ENCODE measurements at places on chromosomes 1 and 21.

DNA sequence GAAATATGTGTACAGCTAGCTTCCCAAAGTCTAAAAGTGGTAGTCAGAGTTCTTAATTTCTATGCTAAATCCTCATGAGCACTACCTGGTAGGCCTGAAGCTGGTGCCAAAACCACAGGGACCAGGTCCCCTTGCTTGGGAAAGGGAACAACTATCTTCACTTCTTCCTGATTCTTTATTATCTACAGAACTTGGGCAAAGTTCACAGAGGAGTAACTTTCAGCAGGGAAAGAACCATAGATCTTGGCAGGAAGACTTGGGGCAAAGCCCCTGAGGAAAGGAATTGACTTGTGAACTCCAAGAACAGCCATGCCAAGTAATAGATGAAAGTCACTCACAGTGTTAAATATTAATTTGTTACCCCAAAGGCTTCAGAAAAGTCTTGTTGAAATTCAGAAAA, 193.0 kb downstream of the ZC3H11B start:
- DNase-seq = no peak

DNA sequence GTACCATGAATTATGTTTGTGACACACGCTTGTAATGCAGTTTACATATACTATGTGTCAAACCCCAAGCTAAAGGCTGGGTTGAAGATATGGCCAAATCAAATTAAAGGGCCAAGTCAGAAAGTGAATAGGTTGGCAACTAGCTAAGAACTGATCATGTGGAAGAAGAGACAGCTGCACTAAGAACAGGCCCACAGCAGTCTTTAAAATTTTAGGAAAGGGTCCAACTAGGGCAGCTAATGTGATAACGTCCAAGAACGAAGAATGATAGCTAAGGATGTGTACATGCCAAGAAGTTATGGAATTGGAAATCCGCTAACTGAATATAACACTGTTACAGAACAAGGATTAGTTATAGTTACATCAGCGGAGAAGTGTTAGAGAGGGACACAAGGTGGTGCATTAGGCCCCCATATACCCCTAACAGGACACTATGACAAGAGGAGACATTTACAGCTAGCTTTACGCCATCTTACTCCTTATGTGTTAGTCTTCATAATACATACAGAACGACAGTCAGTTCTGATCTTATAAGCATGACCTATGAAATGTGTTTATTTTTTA, 6.5 kb upstream of the RNF2 start:
- no peak for DNase-seq

DNA sequence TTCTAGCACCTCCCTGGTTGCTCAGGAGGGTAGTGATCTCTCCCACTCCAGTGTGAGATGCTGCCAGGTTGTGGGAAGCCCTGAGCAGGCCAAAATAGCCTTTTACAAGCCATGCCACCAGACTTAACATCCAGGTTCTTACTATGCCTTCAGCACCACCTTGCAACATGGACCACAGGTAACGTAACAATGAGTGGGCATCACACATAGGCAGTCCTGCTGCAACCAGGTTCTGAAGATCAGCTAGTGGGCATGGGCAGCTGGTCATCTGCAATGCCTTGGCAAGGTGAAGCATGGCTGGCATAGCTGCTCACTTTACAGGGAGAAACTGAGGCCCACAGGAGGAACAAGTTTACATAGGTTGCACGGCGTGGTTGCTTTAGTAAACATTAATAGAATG, 40.7 kb downstream of the DHCR24 start:
- DNase-seq = no peak

GRCh38 chr1:27878787-27879335, 6.5 kb downstream of the THEMIS2 start:
- DNase-seq = no peak

DNA sequence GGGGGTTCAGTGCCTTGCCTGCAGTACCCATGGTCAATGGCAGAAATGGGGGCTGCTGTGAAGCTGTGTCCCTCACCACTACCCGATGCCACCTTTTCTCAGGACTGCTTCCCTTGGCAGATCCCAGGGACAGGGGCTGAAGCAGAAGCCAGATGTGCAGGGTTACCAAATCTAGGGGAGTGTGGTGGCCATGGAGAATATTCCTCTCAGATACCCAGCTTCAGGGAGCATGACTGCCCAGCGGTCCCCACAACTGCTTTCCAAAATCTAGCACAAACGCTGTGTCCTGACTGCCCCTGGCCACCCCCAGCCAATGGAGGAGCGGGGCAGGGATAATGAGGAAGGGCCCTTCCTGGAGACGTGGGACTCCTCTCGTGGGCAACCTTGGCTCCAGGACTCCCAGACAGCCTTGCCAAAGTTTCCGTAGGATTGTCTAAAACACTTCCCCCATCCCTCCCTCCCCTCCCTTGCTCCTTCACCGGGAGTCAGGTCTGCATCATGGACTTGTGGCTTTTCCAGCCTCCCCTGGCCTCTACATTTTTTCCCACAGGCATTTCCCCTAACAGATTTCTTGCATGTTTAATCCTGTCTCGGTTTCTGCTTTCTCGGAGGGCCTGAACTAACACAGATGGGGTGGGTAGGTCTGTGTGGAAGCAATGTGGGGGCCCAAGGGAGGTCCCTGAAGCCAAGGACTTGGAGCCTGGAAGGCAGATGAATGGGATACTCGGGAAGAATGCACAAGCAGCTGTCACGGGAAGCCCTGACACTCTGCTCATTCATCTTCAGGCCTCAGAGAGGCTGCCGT, 80.5 kb downstream of the OMA1 start:
- no peak for DNase-seq

GRCh38 chr1:90831910-90832309, 114.8 kb upstream of the BARHL2 start:
- DNase-seq = no peak

- no peak for DNase-seq
Measured at GRCh38 chr1:230760360-230760827, 13.2 kb downstream of the CAPN9 start.

DNA sequence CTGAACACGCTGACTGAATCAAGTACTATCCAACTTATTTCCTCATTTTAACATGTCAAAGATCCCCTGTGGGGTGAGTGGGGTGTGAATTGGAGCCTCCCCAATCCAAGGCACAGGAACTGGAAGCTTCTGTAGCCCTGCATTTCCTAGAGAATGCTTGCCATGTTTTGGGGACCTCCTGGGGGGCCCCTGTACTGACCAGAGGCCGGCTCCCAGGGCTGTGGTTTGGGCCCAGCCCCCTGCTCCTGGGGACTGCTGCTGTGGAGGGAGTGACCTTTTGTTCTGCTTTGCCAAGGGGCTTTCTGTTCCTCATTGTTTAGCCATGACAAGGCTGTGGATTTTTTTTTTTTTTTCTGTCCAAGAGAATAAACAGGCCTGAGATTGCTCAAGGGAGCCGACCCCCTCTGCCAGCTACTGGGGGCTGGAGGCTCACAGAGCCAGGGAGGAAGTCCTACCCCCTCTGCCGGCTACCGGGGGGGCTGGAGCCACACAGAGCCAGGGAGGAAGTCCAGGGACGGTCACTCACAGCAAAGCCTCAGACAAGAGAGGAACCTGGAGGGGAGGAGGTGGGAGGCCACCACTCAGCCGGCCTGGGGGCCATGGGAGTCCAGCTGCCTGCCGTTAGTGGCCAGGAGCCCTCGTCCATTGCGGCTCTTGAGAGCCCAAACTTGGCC, 17.4 kb downstream of the TNFRSF1B start:
- no peak for DNase-seq

- DNase-seq = peak; percentile 83
Measured at GRCh38 chr1:1471389-1472052, at the start of gene ATAD3B. Gene ATAD3B (plus strand): TSS chr1:1471765. CDS start chr1:1471885, 120 bp downstream.

DNA sequence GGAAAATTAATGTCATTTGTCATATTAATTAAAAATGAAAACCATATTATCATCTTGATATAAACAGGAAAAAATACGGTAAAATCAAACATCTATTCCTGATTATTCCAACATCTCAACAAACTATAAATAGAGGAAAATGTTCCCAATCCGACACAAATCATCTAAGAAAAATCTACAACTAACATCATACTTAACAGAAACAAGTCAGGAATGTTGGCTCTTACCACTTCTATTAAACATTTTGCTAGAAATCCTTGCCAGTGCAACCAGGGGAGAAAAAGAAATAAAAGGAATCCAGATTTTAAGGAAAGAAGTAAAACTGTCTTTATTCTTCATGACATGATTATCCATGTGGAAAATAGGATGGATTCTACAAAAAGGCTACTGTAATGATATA, 77.0 kb upstream of the IRF2BP2 start:
- no peak for DNase-seq

DNA sequence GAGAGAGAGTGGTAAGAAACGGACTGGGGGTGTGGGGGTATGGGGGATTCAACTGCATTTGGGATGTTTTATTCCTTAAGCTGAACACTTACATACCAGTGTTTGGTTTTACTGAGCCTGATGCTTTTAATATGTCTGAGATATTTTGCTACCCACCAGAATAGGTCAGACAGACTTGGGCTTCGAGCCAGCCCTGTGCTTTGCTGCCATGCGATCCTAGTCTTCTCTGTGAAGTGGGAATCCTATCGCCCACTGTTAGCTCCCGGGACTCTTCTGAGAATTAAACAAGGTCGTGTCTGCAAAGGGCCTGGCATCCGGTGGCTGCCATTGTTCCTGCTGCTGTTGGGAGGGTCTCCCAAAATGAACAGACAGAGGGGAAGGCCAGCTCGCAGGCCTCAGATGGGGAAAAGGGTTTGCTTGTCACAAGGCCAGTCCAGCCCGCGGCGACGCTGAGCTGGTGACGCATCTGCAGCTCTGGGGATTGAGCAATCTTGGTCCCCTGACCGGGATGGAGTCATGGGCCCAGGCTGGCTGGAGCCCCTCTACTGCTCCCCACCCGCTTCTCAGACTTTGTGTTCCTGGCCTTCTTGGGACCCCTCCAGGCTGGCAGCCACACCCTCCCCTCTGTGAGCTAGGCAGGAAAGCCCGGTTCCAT, 26.9 kb upstream of the ECE1 start:
- DNase-seq = no peak

DNA sequence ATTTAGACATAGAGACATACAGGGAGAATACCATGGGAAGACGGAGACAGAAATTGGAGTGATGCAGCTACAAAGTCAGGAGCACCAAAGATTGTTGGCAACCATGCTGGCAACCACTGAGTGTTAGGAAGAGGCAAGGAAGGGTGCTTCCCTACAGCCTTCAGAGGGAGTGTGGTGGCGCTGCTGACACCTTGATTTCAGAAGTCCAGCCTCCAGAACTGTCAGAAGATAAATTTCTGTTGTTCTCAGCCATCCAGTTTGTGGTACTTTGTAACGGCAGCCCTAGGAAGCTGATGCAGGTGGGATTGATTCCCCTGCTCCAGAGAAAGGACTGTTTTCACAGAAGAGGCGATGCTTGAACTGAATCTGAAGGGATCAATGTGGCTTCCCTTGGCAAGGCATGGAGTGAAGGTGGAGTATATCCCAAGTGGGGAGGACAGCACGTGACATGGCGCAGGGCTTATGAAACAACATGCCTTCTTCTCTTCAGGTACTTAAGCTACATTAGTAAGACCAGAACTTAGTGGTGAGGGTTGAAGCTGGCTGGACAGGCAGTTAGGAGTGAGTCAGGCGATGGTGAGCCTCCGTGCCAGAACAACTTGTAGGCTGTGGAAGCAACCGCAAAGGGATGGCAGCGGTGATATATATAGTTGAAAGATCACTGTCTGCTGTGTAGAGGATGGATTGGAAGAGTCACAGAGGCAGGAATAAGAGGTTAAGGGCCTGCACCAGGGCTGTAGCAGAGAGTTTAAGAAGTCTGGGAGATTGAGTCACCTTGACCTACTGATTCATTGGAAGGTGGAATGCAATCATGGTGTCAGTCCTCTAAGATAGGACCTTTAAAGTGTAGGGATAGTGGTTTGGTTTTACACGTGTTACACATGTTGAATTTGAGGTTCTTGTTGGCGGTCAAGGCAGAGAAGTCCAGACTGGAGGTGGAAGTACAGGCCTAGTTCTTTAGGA, 2.1 kb downstream of the LEPR start:
- no peak for DNase-seq

DNA sequence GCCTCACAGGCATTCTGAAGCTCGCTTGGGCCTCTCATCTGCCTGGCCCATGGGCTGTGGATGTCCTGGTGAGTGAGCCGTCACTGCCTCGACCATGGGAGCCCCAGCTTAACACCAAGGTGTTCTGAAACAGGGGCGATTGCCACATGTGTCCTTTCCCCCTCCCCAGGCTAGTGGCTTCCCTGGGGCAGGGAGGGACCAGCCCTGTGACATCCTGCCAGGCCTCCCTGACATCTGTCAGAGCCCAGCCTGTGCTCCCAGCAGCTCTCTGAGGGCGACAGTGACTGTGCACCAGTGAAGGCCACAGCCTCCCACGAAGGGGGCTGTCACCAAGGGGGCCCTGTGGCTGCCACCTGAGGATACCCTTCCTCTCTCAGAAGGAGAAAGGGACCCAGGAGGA, 35.9 kb upstream of the CCDC27 start:
- no peak for DNase-seq

DNA sequence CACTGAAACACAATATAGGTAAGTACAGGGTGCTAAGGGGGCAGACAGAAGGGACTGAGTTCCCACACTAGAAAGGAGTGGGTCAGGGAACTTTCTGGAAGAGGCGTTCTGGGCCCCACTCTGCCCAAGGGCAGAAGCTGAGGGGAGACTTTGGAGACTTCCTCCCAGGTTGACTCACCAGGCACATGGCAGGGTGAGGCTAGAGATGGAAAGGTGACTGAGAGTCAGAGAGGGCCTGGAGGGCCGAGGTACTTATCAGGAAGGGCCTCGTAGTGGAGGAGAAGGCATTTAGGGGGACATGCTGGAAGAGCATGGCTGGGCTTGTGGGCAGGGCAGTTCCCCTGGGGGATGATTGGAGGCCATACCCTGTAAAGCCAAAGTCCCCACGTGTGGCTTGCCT, 159.9 kb upstream of the JUN start:
- no peak for DNase-seq

Data from activated gamma-delta T cell treated with anti-CD3 and anti-CD28 coated beads, Interleukin-2, amount 50 U/mL, for 16 hours (primary cell).